ENCODE measurements at places on chromosomes 12 and 14. TPM values are rescaled to one million over a fixed set of nuclear protein-coding genes. Genes with fewer than 3 reads are reported as not detected.

- no peak for DNase-seq
- no peaks in the 10 kb centered on the region for H3K36me3 ChIP-seq
- H3K27ac ChIP-seq: no peak overlapping the region
- H3K4me1 ChIP-seq: no peaks in the 10 kb centered on the region
Measured at GRCh38 chr12:97452230-97452629, 10.4 kb upstream of the RMST start.

GRCh38 chr14:50766338-50766886 lies 64.5 kb downstream of the NIN start:
- H3K36me3 ChIP-seq: peaks cover 47% of the 10 kb centered on the region
- no peak for DNase-seq
- H3K27me3 ChIP-seq: no peaks in the 10 kb centered on the region
- no peak overlapping the region for H3K27ac ChIP-seq
- peaks cover 18% of the 10 kb centered on the region for H3K4me1 ChIP-seq
- no peak overlapping the region for H3K4me3 ChIP-seq

DAO gene
- not detected for total RNA-seq

GRCh38 chr12:116461060-116461459 lies 98.1 kb upstream of the MAP1LC3B2 start:
- H3K4me1 ChIP-seq: peaks cover 6% of the 10 kb centered on the region
- H3K27me3 ChIP-seq: no peaks in the 10 kb centered on the region
- no peaks in the 10 kb centered on the region for H3K36me3 ChIP-seq
- H3K4me3 ChIP-seq: no peak overlapping the region

- H3K27ac ChIP-seq: no peak overlapping the region
- H3K4me3 ChIP-seq: no peak overlapping the region
- H3K36me3 ChIP-seq: no peaks in the 10 kb centered on the region
Measured at GRCh38 chr12:16076557-16076956, 165.4 kb downstream of the DERA start.

DNA sequence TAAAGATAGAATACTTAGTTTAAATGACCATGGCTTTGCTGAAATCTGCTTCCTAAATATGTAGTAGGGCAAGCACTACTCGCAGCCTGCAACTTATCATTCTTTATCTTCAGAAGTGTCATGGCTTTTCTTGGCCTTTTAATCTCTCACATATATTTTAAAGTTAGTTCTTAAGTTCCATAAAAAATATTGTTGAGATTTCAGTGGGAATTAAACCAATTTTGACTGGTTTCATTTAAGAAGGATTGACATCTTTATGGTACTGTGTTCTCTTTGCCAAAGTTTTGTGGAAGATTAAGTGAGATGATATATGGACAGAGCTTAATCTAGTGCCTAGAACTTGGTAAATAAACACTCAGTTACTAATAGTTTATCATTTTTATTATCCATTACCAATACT lies 56.7 kb downstream of the KIAA0586 start:
- no peak for DNase-seq
- H3K4me1 ChIP-seq: peaks cover 2% of the 10 kb centered on the region
- no peak overlapping the region for H3K27ac ChIP-seq
- H3K36me3 ChIP-seq: 0 out of 2 replicates have a peak, but pooled peaks cover 2% of the 10 kb centered on the region
- H3K4me3 ChIP-seq: no peak overlapping the region

GRCh38 chr14:90305176-90305601 lies 26.6 kb downstream of the NRDE2 start:
- no peaks in the 10 kb centered on the region for H3K4me1 ChIP-seq
- DNase-seq: no peak
- no peak overlapping the region for H3K27ac ChIP-seq
- H3K27me3 ChIP-seq: no peaks in the 10 kb centered on the region
- H3K36me3 ChIP-seq: peaks cover 12% of the 10 kb centered on the region

GRCh38 chr12:78835493-78835892 lies 29.1 kb upstream of the SYT1 start:
- no peak overlapping the region for H3K4me3 ChIP-seq
- no peaks in the 10 kb centered on the region for H3K27me3 ChIP-seq
- no peak for DNase-seq

GRCh38 chr14:22007784-22008412 lies 334.3 kb upstream of the OR4E1 start:
- H3K4me1 ChIP-seq: no peaks in the 10 kb centered on the region
- no peaks in the 10 kb centered on the region for H3K27me3 ChIP-seq
- no peaks in the 10 kb centered on the region for H3K36me3 ChIP-seq
- no peak overlapping the region for H3K4me3 ChIP-seq

GLIPR1L1 gene
- not detected for total RNA-seq

DNA sequence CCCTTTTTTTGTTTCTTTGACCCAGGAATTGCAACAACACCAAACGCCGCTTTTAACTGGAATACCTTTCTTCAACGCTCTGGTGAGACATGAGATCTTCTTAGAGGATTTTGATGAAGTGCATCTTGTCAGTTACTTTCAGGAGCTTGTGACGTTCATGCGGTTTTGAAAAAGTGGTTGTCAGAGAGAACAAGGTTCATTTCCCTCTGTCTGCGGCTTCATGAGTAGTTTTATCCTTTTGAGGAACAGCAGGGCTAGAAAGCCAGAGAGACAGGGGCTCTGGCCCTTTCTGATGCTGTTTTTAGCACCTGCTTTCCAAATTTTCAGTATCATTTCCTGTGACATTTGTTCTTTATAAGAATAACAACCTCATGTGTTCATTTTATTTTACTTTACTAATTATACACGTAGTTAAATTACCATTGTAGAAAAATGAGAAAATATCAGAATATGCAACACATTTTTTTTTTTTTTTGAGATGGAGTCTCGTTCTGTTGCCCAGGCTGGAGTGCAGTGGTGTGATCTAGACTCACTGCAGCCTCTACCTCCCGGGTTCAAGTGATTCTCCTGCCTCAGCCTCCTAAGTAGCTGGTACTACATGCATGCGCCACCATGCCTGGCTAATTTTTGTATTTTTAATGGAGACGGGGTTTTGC lies 61.8 kb downstream of the GLT1D1 start:
- no peaks in the 10 kb centered on the region for H3K4me1 ChIP-seq
- no peak overlapping the region for H3K27ac ChIP-seq
- H3K27me3 ChIP-seq: no peaks in the 10 kb centered on the region

DNA sequence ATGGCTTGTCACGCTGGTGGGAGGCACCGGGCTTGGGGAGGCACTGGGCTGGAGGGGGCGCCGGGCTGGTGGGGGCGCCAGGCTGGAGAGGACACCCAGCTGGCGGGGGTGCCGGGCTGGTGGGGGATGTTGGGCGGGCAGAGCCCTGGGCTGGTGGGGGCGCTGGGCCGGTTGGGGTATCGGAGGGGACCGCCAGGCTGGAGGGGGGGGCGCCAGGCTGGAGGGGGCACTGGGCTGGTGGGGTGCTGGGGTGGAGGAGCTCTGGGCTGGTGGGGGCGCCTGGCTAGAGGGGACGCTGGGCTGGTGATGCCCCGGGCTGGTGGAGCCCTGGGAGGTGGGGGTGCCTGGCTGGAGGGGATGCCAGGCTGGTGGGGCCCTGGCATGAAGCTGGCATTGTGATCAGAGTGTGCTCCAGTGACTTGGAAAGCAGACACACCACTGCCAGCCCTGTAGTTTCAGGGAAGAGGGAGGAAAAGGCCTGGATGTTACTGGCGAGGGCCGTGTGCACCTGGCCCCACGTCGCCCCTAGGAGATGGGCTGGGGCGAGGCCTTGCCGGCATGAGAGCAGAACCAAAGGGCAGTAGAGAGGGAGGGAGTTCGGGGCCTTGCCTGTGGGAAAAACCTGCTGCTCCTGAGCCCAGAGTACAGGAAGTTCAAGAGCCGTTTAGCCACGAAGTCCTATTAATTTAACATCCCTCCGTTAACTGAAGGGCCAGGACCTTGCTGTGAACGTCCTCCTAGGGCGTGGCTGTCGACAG lies 13.1 kb downstream of the TEDC1 start:
- H3K27ac ChIP-seq: no peak overlapping the region
- no peaks in the 10 kb centered on the region for H3K4me1 ChIP-seq
- H3K4me3 ChIP-seq: no peak overlapping the region
- peaks cover 9% of the 10 kb centered on the region for H3K27me3 ChIP-seq
- H3K36me3 ChIP-seq: no peaks in the 10 kb centered on the region
- no peak for DNase-seq

GRCh38 chr14:60165547-60165876 lies 314 bp upstream of the DHRS7 start:
- H3K4me3 ChIP-seq: peak overlapping the region; percentile 98
- peak overlapping the region; percentile 45 for H3K27ac ChIP-seq
- peaks cover 6% of the 10 kb centered on the region for H3K4me1 ChIP-seq
- peaks cover 3% of the 10 kb centered on the region for H3K36me3 ChIP-seq

- H3K27ac ChIP-seq: no peak overlapping the region
- H3K4me3 ChIP-seq: no peak overlapping the region
- no peaks in the 10 kb centered on the region for H3K36me3 ChIP-seq
- no peaks in the 10 kb centered on the region for H3K27me3 ChIP-seq
- DNase-seq: no peak
Measured at GRCh38 chr14:78683206-78683605, 513.0 kb downstream of the NRXN3 start.

CLEC9A gene
- not detected for total RNA-seq

DNA sequence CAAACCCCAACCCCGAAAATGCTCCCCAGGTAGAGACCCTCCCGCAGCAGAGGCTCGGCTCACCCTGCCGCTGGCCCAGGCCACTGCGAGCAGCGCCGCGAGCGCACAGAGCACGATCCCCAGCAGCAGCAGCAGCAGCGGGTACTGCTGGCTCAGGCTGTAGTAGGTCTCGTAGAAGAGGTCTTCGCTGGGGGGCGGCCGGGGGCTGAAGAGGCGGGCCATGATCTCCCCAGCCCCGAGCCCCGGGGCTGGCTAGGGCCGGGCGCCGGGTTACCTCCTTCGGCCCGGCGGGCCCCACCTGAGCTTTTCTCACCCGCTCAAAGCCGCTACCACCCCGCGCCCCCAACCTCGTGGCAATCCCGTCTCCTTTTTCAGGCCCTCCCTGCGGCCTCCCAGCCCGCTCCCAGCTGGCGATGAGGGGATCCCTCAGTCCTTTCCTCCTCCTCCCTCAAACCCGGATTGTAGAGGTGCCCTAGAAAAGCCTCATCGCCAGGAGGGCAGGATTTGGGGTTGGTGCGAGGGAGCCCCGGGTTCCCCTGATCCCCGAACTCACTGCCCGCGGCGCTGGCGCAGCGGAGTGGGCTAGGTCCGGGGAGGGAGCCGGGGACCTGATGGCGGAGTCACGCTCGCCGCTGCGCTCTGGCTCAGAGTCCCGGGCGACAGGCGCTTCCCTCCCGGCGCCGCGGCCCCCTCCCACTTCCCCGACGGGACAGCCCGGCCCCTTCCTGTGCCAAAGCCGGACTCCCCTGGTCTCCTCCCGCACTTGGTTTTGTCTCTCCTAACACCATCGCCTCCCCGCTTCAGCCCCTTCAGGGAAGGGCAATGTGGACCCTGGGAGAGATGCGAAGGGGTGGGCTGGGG lies at the start of gene ADCY4:
Gene ADCY4, minus strand, starts transcription at position 641 of the 861 bp plus-strand sequence. Its CDS starts 419 bp downstream, at position 222.
- peaks cover 3% of the 10 kb centered on the region for H3K4me1 ChIP-seq
- peak within 1 kb of the TSS; percentile 38 for H3K4me3 ChIP-seq
- H3K36me3 ChIP-seq: no peaks in the 10 kb centered on the region

GRCh38 chr14:24136684-24137528 lies 912 bp downstream of the PSME1 start:
- peaks cover 23% of the 10 kb centered on the region for H3K36me3 ChIP-seq
- no peaks in the 10 kb centered on the region for H3K27me3 ChIP-seq
- H3K4me3 ChIP-seq: peak overlapping the region; percentile 97
- DNase-seq: no peak
- peak overlapping the region; percentile 79 for H3K27ac ChIP-seq

- H3K27ac ChIP-seq: no peak overlapping the region
- DNase-seq: no peak
- no peaks in the 10 kb centered on the region for H3K36me3 ChIP-seq
Measured at GRCh38 chr12:4626543-4626942, 22.3 kb downstream of the AKAP3 start.

GRCh38 chr14:57060276-57060955 lies 208.3 kb downstream of the EXOC5 start:
- H3K27ac ChIP-seq: no peak overlapping the region
- H3K4me1 ChIP-seq: no peaks in the 10 kb centered on the region
- DNase-seq: no peak
- H3K27me3 ChIP-seq: no peaks in the 10 kb centered on the region
- H3K4me3 ChIP-seq: no peak overlapping the region
- H3K36me3 ChIP-seq: no peaks in the 10 kb centered on the region

- no peak overlapping the region for H3K27ac ChIP-seq
- H3K27me3 ChIP-seq: no peaks in the 10 kb centered on the region
- no peaks in the 10 kb centered on the region for H3K36me3 ChIP-seq
- peaks cover 14% of the 10 kb centered on the region for H3K4me1 ChIP-seq
- H3K4me3 ChIP-seq: no peak overlapping the region
Measured at GRCh38 chr14:55845963-55846825, 266.2 kb downstream of the KTN1 start.

DNA sequence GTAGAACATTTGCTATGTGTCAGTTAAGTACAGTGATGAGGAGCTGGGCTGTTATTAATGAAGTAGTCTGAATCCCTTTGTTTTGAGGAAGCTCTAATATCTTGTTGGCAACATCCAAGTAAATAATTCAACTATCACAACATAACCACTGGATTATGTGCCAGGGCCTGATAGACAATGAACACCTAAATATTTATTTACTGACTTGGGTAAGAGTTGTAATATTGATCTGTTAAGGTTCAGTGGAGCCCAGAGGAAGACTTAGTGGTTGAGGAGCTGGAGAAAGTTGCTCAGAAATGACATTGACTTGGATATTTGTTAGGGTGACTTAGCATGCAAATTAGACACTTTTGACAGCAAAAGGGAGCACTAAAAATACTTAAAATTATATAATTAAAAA lies 26.8 kb downstream of the DERA start:
- no peaks in the 10 kb centered on the region for H3K27me3 ChIP-seq
- H3K4me3 ChIP-seq: no peak overlapping the region
- H3K27ac ChIP-seq: no peak overlapping the region
- H3K36me3 ChIP-seq: 0 out of 2 replicates have a peak, but pooled peaks cover 2% of the 10 kb centered on the region
- no peak for DNase-seq

GRCh38 chr12:76030341-76031080 lies 1.1 kb downstream of the PHLDA1 start:
- peaks cover 28% of the 10 kb centered on the region for H3K36me3 ChIP-seq
- peak overlapping the region; percentile 98 for H3K27ac ChIP-seq
- peak; percentile 52 for DNase-seq

CD163 gene
- not detected for total RNA-seq

DNA sequence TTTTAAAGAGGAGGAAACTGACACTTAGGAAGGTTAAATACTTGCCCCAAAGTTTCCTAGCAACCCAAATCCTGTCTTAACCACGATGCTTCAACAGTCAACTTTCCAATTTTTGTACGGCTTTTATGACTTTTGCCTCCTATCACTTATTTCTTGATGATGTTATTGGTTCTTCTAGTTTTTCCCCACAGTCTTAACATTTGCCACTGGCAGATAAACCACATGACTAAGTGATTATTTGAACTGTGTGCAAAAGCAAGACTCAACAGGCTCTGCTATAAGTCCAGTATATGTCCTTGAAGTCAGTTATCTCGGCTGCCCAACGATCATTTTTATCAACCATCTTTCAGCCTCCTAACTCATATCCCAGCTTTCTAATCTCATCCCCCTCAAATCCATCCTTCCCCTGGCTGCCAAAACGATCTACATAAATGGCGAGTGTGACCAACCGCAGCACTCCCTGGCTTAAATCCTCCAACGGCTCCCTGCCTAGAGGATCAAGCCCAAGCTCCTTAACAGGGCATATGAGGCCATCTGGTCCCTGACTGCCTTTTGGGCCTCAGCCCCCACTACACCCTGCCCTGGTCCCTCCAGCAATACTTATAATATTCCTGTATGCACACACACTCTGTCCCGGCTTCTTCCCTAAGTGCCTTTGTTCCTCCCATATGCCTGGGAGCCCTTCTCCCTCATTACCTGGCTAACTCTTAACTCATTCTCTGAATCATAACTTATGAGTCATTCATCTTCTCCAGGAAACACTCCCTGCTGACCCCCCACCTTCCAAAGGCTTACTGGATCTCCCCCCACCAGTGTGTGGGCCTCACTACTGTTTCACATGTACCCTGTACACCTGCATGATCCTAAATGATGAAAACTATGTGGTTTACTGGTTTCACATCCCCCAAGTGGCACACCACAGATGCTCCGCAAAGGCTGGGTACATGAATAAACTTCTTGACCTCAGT lies 8.8 kb downstream of the VPS37B start:
- H3K27me3 ChIP-seq: no peaks in the 10 kb centered on the region
- H3K4me1 ChIP-seq: peaks cover 28% of the 10 kb centered on the region
- H3K27ac ChIP-seq: peak overlapping the region; percentile 23
- no peak overlapping the region for H3K4me3 ChIP-seq
